Stimulated activated CD4-positive, alpha-beta T cell treated with anti-CD3 and anti-CD28 coated beads, Interleukin-1b, Interleukin-23, amount 100 ng/mL, for 24 hours (primary cell): ENCODE measurements at places on chromosomes 2 and 18.

DNA sequence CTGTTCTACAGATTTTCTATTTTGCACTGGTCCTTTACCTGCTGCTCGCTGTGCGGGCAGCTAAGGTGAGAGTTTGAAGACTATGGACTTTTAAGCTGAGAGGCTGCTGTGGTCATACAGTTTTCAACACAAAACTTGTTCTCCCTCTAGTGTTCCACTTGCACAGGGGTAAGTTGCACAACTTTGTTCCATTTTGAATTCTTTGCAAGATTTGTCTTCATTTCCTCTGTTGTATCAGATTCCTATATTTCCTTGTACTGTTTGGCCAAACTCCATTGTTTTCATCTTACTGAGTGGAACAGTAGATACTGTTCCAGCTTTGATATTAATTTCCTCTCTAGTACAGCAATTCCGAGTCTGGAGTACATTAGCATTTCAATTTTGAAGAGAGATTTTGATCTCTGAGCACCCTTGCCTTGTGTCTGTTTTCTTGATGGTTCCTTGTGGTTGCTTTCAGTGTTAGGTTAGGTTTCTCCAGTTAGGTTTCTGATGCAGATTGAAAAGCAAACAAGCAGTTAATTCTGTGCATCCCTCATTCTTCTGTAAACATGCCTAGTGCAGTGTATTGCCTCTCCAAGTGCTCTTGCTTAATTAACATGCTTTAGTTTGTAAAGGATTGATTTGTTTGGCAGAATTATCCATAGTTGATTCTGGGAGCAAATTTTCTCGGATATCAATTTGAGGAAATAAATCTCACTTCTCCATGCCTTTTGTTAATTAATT, 188.8 kb downstream of the PTPRM start:
- no peak for DNase-seq

- DNase-seq = no peak
Observed at GRCh38 chr2:238866656-238867277, 18.9 kb downstream of the TWIST2 start.

DNA sequence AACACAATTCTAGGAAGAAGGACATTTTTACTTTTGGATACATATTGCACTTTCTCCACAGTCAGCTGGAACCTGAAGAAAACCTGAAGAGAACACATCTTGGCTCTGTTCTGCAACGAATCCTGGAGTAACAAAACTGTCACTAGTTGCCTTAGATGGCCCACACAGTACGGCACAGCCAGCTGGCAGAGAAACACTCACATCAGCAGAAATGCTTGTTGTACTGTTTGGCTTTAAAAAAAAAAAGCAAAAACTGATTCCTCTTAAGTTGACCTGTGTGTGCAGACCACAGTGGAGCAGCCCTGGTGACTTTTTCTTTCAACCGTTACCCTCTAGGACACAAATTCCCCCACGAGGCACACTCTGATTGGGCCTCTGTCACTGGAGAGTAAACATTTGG, 152.3 kb upstream of the TWIST2 start:
- no peak for DNase-seq

- DNase-seq = no peak
Observed at GRCh38 chr18:35923939-35924684, 48.4 kb upstream of the RMP24 start.

- DNase-seq = no peak
Observed at GRCh38 chr2:68506170-68506569, 38.8 kb downstream of the APLF start.

DNA sequence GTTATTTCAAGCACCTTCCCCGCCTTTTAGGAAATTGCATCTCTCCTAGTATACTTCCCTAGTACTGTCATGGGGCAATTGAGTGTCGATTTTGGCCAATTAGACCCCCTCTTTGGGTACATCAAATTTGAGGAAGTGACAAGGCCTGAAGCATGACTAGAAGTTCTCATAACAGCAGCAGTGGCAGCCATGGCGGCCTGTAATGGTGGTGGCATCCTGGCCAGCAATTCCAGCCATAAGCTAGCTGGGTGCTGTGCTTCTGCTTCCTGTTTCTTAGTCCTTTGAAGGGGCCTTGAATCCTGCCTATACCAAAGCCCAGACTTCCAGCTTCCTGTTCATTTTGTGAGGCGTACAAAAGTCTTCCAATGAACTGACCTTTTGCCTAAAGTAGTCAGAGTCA, 523.1 kb downstream of the PLCL1 start:
- DNase-seq = no peak

DNA sequence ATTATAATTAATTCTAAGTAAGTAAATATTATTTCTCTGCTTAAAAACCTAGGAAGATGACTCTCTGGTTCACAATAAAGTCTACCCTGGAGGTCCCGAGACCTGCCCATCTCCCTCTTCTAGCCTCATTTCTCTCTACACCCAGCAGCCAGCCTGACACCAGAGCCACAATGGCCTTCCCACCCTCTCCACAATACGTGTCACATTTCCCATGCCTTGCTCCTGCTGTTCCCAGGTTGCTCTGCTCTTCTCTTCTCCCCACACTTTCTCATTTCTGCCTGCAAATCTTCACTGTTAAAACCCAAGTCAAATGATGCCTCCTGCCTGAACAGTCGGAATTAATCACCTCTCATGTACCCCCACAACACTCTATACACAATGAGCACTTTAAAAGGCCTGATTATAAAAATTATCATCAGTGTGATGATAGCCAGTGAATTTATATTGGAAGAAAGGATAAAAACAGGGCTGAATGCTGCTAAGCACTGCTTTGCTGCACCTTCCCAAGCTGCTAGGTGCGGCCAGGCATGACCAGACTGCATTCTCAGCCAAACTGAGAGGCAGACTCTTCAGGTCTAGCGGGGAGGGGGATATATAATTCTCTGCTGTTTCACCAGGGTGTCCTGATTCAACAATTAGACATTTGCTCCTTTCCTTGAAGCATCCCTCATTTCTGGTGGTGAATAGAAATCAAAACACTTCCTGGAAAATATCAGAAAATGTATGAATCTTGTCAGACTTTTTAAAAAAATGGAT, 160.6 kb downstream of the DTNA start:
- no peak for DNase-seq

DNA sequence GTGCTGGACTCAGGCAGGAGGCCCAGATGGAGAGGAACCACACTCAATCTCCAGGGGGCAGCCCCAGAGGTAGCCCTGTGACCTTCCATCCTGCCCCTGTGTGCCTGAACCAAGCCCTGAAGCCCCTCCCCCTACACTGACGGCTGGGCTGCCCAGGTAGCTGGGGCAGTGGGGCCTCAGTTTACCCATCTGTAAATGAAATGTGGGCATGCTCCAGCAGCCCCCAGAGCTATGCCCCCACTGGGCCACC, 15.8 kb downstream of the CROCC2 start:
- DNase-seq = no peak

- no peak for DNase-seq
Observed at GRCh38 chr2:106868275-106868674, 17.7 kb downstream of the ST6GAL2 start.

DNA sequence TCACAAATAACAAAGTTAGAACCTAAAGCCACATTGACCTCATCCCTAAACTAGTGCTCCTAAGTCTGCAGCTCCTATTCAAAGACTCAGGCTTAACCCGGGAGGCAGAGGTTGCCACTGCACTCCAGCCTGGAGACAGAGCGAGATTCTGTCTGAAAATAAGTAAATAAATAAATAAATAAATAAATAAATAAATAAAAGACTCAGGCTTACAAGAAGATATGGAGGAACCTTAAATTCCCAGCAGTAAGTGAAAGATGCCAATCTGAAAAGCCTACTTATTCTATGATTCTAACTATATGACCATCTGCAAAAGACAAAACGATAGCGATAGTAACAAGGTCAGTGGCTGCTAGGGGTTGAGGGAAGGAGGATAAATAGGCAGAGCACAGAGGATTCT, 101.7 kb downstream of the DDX1 start:
- DNase-seq = no peak

DNA sequence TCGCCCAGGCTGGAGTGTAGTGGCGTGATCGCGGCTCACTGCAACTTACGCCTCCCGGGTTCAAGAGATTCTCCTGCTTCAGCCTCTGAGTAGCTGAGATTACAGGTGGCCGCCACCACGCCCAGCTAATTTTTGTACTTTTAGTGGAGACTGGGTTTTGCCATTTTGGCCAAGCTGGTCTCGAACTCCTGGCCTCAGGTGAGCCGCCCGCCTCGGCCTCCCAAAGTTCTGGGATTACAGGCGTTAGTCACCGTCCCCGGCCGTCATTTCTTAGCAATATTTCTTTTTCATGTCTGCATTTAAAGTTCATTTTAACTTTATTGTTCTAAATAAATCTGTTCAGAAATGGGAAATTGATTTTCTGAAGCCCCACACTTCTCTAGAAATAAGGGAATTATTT, 597.3 kb upstream of the DDX18 start:
- no peak for DNase-seq

DNA sequence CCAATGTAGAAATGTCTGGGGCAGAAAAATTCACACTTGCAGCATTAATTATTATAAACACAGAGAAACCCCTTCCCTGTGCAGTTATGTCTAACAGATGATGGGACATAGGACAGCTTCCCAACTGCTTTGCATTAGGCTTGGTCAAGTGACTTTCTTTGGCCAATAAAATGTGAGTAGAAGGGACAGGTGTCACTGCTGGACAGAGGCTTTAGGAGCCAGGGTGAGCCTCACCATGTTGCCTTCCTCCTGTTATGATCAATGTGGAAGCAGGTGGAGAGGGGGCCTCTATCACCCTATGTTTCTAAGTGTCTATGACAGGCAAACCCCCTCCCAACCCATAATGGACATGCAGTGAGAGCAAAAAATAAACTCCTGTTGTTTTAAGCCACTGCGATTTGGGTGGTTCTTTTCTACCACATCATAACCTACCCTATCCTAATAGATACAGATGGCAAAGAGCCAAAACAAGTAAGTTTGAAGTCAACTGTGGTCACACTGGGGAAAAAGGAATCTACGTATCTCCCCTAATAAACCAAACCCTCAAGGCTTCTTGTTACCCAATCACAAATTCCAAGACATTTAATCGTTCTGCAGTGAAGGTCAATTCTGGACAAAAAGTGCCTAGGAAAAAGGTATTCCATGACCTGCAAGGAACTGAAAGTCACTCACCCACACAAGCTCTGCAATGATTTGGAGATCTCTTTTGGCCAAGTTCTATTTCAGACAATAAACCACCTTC, 28.6 kb upstream of the POU3F3 start:
- DNase-seq = no peak

DNA sequence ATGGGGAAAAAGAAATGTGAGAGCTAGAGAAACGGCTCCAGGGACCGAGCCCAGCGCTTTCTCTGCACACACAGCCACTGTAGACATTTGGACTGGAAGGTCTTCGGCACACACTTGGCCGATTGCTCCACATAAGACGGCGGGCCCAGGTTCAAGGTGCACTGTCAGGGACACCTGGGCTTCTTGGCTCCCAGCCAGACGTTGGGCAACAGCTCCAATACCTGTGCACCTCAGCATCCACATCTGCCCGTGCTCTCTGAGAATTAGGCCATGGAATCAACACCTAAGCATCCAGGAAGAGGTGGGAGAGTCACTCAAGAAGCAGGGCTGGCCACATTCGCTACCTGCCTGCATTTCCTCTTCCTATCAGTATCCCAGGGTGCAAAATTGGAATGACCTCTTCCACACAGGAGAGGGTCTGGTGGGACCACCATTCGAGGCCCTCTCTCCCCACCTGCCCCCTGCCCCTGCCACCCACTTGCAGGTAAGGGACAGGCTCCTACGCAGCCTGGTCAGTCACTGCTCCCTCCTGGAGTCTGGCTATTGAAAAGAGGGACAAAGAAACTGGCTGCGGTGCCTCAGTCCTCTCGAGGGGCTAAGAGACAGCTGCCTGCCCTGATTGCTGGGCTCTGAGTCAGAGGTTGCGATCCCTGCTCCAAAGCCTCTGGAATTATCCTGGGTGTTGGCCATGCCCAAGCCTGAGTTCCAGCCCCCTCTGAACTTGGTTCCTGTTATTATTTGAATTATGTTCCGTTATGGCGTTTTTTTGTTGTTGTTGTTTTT, 40.1 kb upstream of the TAF1B start:
- DNase-seq = no peak

- DNase-seq = no peak
Observed at GRCh38 chr2:159226608-159227385, 59.7 kb downstream of the WDSUB1 start.

DNA sequence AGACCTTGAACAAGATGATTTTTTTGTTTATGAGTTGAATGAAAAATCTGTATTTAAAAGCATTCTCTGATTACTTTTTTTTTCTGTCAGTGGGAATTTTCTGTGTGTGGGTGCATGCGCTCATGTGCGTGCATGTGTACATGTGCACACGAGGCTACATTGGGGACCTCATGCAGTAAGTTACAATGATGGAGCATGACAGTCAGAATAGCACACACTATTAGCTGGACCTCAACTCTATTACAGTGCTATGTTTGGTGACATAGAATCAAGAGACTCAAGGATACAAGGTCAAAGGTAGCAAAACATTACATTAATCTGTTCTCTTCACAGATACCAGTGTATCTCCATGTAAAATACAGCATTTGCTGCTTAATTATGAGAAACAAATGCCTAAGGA, 276.8 kb upstream of the FIGN start:
- DNase-seq = no peak

DNA sequence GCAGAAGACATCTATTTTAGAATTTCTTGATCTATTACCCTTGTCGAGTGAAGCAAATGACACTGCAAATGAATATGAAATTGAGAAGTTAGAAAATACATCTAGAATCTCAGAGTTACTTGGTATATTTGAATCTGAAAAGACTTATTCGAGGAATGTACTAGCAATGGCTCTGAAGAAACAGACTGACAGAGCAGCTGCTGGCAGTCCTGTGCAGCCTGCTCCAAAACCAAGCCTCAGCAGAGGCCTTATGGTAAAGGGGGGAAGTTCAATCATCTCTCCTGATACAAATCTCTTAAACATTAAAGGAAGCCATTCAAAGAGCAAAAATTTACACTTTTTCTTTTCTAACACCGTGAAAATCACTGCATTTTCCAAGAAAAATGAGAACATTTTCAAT, 370.4 kb downstream of the XIRP2 start:
- DNase-seq = no peak

- no peak for DNase-seq
Observed at GRCh38 chr2:101696272-101697123, 1.0 kb upstream of the MAP4K4 start.

DNA sequence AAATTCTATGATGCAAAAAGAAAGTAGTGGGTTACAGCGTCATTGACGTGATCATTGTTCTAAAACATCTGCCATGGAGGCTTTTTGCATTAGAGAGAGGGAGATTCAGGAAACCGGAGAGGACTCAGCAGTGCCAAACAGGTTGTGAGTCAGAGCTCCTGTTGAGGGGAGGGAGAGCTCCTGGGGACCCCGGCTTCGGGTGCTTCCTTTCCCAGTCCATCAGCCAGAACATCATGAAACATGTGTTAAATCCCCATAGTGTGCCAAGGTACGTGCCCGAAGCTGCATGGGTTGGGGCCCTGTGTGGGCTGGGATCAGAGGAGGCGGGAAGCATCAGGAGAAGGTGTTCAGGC, 791 bp upstream of the CYRIA start:
- no peak for DNase-seq

GRCh38 chr2:97953853-97954252, 41.9 kb downstream of the TMEM131 start:
- no peak for DNase-seq

GRCh38 chr18:76453057-76453561, 41.9 kb downstream of the ZNF516 start:
- no peak for DNase-seq
